ENCODE measurements at places on chromosomes 7 and 10. TPM values are rescaled to one million over a fixed set of nuclear protein-coding genes. Genes with fewer than 3 reads are reported as not detected.

The NRCAM gene
- 0.38 TPM for total RNA-seq

The HTR7 gene
- total RNA-seq: 0.34 TPM

The BMI1 gene
- 30.0 TPM for total RNA-seq

- peak; percentile 48 for DNase-seq
- H3K4me1 ChIP-seq: peaks cover 16% of the 10 kb centered on the region
- no peak overlapping the region for H3K27ac ChIP-seq
- no peaks in the 10 kb centered on the region for H3K27me3 ChIP-seq
- no peaks in the 10 kb centered on the region for H3K36me3 ChIP-seq
- no peak overlapping the region for H3K4me3 ChIP-seq
Observed at GRCh38 chr10:93039721-93040120, 20.9 kb upstream of the CYP26C1 start.

DNA sequence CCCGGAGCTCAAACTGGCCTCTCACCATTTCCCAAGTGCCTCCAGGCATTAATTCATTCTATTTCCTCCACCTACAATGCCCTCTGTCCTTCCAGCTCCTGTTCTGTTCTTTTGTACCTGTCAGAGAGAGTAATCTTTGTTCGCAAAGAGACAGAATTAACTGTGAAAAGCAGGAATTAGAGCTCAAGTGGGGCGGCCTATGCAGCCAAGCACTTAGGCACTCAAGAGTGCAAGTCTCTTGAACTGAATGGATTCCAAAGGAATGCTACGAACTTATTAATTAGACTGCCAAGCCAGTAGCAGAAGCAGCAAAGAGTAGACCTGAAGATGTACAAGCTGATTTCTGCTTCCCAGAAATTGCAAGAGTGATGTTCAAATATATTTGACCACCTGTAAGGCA is 338.3 kb upstream of the AUTS2 start:
- no peak overlapping the region for H3K27ac ChIP-seq
- DNase-seq: no peak
- no peaks in the 10 kb centered on the region for H3K27me3 ChIP-seq
- H3K36me3 ChIP-seq: no peaks in the 10 kb centered on the region
- H3K4me1 ChIP-seq: no peaks in the 10 kb centered on the region

DNA sequence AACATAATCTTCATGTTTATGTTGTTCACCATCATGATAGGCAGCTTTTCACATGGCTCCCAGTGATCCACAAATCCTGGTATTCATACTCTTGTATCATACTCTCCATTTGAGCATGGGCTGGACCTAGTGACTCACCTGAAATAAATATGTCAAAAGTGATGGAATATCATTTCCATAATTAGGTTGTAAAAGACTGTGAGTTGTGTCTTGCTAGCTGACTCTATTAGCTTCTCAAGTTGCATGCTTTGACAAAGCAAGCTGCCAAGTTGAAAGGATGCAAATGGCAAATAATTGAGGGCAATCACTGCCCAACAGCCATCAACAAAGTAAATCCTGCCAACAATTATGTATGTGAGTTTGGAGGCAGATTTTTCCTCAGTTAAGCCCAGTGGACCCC is 300.4 kb downstream of the AHR start:
- H3K4me1 ChIP-seq: peaks cover 60% of the 10 kb centered on the region
- no peak overlapping the region for H3K4me3 ChIP-seq
- DNase-seq: peak; percentile 22
- H3K27ac ChIP-seq: no peak overlapping the region
- peaks cover 11% of the 10 kb centered on the region for H3K36me3 ChIP-seq

GRCh38 chr10:110698782-110699201 is 54.7 kb downstream of the RBM20 start:
- H3K4me3 ChIP-seq: no peak overlapping the region
- DNase-seq: no peak
- no peaks in the 10 kb centered on the region for H3K4me1 ChIP-seq
- peaks cover 39% of the 10 kb centered on the region for H3K27me3 ChIP-seq
- H3K36me3 ChIP-seq: no peaks in the 10 kb centered on the region

GRCh38 chr10:92848441-92849233 is at the start of gene EXOC6:
Gene EXOC6 (plus strand): TSS chr10:92848520. CDS start chr10:92848534, 14 bp downstream.
- peak; percentile 52 for DNase-seq
- peaks cover 39% of the 10 kb centered on the region for H3K4me1 ChIP-seq
- peak within 1 kb of the TSS; percentile 41 for H3K27ac ChIP-seq
- H3K36me3 ChIP-seq: no peaks in the 10 kb centered on the region
- H3K27me3 ChIP-seq: peaks cover 4% of the 10 kb centered on the region
- peak within 1 kb of the TSS; percentile 87 for H3K4me3 ChIP-seq

- H3K4me1 ChIP-seq: peaks cover 20% of the 10 kb centered on the region
- peaks cover 6% of the 10 kb centered on the region for H3K27me3 ChIP-seq
- peaks cover 6% of the 10 kb centered on the region for H3K36me3 ChIP-seq
- DNase-seq: no peak
- H3K4me3 ChIP-seq: peak within 1 kb of the TSS; percentile 88
- peak within 1 kb of the TSS; percentile 65 for H3K27ac ChIP-seq
Observed at GRCh38 chr10:102869258-102870198, at the start of gene AS3MT. Gene AS3MT (plus strand): TSS chr10:102869470. CDS start chr10:102869593, 123 bp downstream.

DNA sequence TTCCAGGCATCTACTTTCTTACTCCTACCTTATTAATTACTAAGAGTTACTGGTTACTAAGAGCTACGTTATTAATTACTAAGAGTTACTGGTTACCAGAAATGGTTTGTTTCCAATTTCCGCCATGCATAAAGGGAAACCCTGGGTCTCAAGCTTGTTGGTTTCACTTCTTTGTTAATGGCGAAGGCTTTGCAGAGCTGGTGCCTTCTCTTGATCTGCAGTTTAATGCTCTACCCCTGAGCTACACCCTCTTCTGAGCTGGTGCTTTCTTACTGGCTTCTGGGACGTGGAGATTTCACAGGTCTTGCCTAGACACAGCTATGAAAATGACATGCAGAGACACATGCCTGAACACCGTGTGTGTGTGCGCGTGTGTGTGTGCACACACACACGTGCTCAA is 560 bp downstream of the CPA4 start:
- H3K36me3 ChIP-seq: peaks cover 17% of the 10 kb centered on the region
- peak overlapping the region; percentile 72 for H3K27ac ChIP-seq
- H3K4me1 ChIP-seq: peaks cover 73% of the 10 kb centered on the region

- H3K36me3 ChIP-seq: no peaks in the 10 kb centered on the region
- no peak overlapping the region for H3K4me3 ChIP-seq
- no peak overlapping the region for H3K27ac ChIP-seq
- DNase-seq: no peak
- H3K27me3 ChIP-seq: no peaks in the 10 kb centered on the region
- H3K4me1 ChIP-seq: no peaks in the 10 kb centered on the region
Observed at GRCh38 chr10:82206831-82207230, 331.8 kb downstream of the NRG3 start.

DNA sequence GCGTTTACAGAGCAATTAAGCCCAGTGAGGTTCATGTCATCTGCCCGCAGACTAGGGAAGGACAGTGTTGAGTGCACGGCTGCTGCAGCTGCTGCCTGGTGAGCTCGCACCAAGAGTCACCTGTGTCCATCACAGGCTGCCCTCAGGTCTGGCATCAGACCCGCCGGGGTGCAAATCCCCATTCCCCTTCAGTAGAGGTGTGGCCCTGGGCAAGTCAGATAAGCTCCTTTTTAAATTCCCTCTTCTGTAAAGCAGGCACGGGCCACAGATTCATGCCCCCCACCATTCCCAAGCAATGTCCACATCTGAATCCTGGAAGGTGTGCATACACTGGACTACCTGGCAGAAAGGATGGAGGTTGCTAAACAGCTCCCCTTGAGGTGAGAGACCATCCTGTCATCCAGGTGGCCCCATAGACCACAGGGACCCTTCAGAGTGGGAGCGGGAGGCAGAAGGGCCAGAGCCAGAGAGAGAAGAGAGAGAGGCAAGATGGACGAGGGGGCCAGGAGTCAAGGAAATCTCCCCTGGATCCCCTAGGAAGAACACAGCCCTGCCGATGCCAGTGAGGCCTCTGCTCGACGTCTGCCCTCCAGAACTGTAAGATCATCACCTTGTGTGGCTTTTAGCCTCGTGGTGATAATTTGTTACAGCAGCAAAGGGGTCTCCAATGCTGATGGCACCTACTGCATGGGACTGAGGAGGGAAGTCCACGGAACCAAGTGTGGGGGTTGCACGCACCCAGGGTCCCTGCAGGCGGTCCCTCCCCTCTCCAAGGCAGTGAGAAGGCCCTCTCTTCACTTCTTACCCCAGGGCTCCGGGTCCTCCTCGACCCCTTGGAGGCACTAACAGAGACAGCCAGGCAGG is 168.8 kb downstream of the TCERG1L start:
- no peak for DNase-seq
- H3K36me3 ChIP-seq: peaks cover 14% of the 10 kb centered on the region
- H3K4me3 ChIP-seq: no peak overlapping the region
- no peak overlapping the region for H3K27ac ChIP-seq
